Activated CD8-positive, alpha-beta T cell treated with anti-CD3 and anti-CD28 coated beads for 36 hours (primary cell): ENCODE measurements at places on chromosomes 2 and 18. TPM values are rescaled to one million over a fixed set of nuclear protein-coding genes. Genes with fewer than 3 reads are reported as not detected.

The B3GNT7 gene
- total RNA-seq = 0.29 TPM

The FNDC4 gene
- not detected for total RNA-seq

The SLC38A11 gene
- total RNA-seq = not detected

The AGPS gene
- total RNA-seq = 58.9 TPM

The CCL20 gene
- total RNA-seq = 7.5 TPM

GRCh38 chr2:48900321-48901014 is 144.9 kb upstream of the LHCGR start:
- no peaks in the 10 kb centered on the region for H3K27me3 ChIP-seq
- DNase-seq = no peak
- no peaks in the 10 kb centered on the region for H3K36me3 ChIP-seq
- H3K4me1 ChIP-seq = no peaks in the 10 kb centered on the region
- H3K27ac ChIP-seq = no peak overlapping the region

GRCh38 chr2:182097571-182098164 is 112.0 kb downstream of the PPP1R1C start:
- no peaks in the 10 kb centered on the region for H3K36me3 ChIP-seq
- H3K4me3 ChIP-seq = no peak overlapping the region
- no peak for DNase-seq
- H3K4me1 ChIP-seq = no peaks in the 10 kb centered on the region
- H3K27me3 ChIP-seq = no peaks in the 10 kb centered on the region

DNA sequence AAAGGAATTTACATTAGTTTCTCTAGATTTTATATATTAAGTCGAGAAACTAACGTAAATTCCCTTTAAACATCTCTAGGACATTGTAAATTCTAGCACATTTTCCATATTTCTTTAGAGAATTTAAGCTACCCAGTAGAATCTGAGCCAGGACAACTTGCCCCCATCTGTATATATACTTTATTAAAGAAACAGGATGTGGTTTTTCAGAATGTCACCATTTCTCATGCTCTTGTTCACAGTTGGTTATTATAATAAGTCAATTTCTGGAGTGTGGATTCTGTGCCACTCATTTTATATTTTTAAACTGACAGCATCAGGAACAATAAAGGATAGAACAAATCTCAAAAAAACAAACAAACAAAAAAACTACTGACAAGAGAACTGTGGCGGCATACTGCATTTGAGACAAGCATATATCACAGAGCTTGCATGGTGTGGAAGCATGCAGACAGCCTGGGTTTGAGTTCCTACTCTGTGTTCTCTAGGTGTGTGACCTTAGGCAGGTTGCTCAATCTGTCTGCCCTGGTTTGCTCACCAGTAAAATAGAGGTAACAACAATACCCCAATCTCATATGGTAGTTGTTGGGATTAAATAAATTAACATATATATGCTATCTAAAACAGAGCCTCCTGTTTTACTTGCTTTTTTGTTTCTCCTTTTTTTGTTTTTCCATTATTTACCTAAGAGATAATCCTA is 61.4 kb upstream of the DNER start:
- no peak for DNase-seq
- no peak overlapping the region for H3K4me3 ChIP-seq
- peaks cover 15% of the 10 kb centered on the region for H3K4me1 ChIP-seq
- H3K27ac ChIP-seq = peak overlapping the region; percentile 67

DNA sequence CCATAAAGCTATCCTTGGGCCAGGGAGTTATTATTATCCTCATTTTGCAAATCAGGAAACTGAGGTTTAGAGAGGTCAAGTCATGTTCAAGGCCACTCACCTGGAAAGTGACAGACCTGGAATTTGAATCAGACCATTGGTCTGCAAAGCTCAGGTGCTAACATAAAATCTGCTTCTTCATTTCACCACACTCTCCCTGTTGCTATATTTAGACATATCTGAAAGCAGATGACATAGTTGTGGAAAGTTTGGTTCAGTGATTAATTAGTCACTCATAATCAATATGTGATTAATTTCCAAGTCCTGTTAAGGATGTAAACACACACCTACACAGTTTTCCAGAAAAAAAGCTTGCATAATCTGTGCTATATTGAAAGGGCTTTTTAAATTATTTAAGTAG is 57.4 kb downstream of the LINC00305 start:
- no peak overlapping the region for H3K27ac ChIP-seq
- no peak for DNase-seq
- no peak overlapping the region for H3K4me3 ChIP-seq
- H3K4me1 ChIP-seq = no peaks in the 10 kb centered on the region

DNA sequence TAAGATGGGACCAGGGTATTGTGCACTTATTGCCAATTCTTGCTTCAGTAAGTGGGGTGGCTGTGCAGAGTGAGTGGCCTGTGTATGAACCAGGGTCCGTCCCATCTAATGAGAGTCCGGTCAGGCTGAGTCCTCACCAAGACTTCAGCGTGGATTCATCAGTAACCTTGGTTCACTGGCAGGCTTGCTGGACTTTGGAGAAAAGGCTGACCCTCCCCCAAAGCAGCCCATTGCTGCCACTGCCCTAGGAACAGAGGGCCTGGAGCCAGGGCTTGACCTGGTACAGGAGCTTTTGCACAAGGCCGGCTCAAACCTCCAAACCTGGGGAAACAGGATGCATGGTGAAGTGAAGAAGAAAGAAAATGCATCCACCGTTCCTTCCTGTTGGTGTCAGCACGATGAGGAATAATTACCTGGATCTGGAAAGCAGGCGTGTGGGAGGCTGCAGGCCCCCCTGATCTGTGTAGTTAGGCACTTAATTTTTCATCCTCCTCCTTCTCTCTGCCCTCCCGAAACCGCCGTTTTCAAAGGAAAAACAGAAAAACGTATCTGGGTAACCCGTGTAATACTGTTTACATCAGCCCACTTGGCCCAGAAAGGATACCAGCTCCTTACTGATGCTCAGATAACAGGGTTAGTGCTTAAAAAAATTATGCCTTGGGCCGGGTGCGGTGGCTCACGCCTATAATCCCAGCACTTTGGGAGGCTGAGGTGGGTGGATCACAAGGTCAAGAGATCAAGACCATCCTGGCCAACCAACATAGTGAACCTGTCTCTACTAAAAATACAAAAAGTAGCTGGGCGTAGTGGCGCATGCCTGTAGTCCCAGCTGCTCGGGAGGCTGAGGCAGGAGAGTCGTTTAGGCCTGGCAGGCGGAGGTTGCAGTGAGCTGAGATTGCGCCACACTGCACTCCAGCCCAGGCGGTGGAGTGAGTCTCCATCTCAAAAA is 147.7 kb downstream of the TGIF1 start:
- peak overlapping the region; percentile 95 for H3K27ac ChIP-seq
- H3K4me3 ChIP-seq = peak overlapping the region; percentile 82
- no peaks in the 10 kb centered on the region for H3K27me3 ChIP-seq
- peaks cover 20% of the 10 kb centered on the region for H3K36me3 ChIP-seq

GRCh38 chr2:206230060-206230762 is 44.3 kb upstream of the ZDBF2 start:
- H3K4me1 ChIP-seq = no peaks in the 10 kb centered on the region
- H3K27me3 ChIP-seq = peaks cover 6% of the 10 kb centered on the region
- H3K36me3 ChIP-seq = no peaks in the 10 kb centered on the region
- H3K27ac ChIP-seq = no peak overlapping the region
- no peak overlapping the region for H3K4me3 ChIP-seq

GRCh38 chr2:128421286-128421685 is 102.6 kb upstream of the HS6ST1 start:
- no peak for DNase-seq
- no peak overlapping the region for H3K27ac ChIP-seq
- H3K36me3 ChIP-seq = no peaks in the 10 kb centered on the region
- H3K4me1 ChIP-seq = no peaks in the 10 kb centered on the region

DNA sequence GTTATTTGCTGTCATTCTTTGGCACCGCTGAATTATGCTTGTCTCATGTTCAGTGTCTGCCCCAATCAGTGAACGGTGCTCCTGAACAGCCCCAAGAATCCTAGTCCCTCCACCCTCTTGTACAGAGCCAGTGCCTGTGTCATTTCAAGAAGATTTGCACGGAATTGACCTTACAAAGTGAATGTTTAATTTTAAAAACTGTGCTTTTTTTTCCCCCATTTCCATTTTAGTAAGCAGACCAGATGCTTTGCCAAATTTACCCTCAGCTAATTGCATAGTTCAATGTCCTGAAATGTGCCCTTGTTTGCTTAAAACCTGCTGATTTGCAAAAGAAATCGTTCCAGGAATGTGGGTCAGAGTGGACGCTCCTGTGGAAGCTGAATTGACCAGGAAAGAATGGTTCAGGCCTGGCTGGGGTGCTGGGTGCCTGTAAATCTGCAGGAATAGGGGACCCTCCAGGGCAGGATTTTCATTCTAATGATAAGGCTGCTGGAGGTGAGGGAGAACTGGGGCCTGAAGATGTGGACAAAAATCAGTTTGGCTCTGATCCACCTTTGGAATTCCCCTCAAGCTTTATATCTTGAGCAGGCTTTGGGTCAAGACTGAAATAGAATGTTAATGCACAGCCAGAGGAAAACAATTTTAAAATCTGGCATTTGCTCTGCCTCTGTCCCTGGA is 20.1 kb downstream of the TMEM17 start:
- no peaks in the 10 kb centered on the region for H3K36me3 ChIP-seq
- no peak overlapping the region for H3K4me3 ChIP-seq
- DNase-seq = no peak

GRCh38 chr2:102606353-102606752 is 13.0 kb upstream of the SLC9A2 start:
- no peak overlapping the region for H3K27ac ChIP-seq
- peaks cover 11% of the 10 kb centered on the region for H3K27me3 ChIP-seq
- DNase-seq = no peak
- H3K4me3 ChIP-seq = no peak overlapping the region

- no peaks in the 10 kb centered on the region for H3K4me1 ChIP-seq
- H3K27me3 ChIP-seq = no peaks in the 10 kb centered on the region
- no peak overlapping the region for H3K27ac ChIP-seq
- no peak for DNase-seq
Observed at GRCh38 chr2:30957591-30957990, 150.3 kb upstream of the CAPN13 start.

DNA sequence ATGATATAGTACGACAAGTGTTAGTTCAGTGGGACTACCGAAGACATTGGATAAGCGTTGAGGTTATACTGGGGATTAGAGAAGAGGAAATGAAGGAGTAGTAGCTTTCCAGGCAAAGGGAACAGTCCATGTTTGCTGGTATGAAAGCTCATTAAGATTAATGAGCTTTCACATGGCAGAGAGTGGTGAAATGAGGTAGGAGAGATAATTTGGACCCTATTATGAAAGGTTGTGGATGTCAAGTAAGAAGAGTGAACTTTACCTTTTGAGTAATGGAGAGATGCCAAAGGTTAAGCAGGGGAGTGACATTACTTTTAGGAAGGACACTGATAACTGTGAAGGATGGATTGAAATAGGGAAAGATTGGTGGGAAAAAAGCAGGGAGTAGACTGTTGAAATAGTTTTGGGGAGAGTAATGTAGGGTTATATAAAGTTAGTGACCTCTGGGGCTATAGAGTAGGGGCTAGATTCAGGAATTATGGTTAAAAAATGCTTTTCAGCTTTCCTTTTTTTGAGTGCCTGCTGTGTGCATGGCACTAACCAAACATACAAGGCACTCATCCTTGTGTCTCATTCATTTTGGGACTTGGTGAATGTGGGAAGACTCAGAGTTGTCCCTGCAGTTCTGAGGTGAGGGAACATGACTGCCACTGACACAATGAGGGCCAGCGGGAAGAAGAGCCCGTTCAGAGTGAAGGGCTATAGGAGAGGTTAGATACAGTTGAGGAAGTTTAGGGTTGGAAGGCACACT is 87.2 kb upstream of the STON1 start:
- H3K4me1 ChIP-seq = peaks cover 21% of the 10 kb centered on the region
- no peak overlapping the region for H3K27ac ChIP-seq
- H3K36me3 ChIP-seq = peaks cover 5% of the 10 kb centered on the region

DNA sequence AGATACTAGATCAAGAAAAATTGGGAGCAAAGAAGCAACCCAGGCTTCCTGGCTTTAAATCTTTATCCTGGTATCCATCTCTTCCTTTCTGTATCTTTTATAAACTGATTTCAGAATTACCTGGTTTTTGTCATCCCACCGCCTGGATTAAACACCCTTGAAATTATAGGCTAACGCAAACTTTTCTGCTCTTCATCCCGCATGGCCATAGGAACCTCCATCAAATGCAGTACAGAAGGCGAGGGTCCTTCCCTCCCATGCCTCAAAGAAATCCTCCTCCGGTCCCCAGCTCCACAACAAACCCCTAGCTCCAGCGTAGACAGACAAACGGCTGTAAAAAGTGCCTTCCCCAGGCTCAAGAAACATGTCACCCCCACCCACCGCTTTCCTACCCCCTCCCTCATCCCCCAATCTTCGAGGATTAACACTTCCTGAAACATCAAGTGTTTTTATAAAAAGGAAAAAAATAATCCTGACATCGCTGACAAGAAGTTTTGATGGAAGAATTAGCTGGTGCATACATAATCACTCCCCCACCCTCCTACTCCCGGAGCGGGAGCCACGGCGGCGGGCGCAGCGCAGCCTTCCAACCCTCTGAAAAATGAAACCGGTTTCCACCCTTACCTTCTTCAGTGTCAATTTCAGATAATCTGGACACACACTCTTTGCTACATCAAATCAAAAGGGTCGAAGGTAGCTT is 7.6 kb downstream of the DLX1 start:
- no peak overlapping the region for H3K27ac ChIP-seq
- DNase-seq = no peak
- peaks cover 42% of the 10 kb centered on the region for H3K4me1 ChIP-seq
- peaks cover 84% of the 10 kb centered on the region for H3K27me3 ChIP-seq

DNA sequence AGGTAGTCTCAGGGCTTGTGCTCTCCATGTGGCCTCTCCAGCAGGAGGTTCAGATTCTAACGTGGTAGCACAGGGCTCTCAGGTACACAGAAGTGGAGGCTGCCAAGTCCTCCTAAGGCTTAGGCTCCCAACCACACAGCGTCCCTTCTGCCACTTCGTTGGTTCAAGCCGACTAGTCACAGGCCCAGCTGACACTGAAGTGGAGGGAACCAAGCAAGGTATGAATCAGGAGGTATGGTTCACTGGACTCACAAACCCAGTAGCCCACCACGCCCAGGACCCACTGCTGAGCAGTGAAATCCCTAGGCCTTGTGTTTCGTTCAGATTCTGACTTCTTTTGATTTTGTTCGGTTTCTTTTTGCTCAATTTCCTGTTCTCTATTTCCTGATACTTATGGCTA is 46.0 kb upstream of the SEC11C start:
- no peak for DNase-seq
- peaks cover 6% of the 10 kb centered on the region for H3K27me3 ChIP-seq
- H3K4me3 ChIP-seq = no peak overlapping the region
- H3K36me3 ChIP-seq = no peaks in the 10 kb centered on the region
- H3K27ac ChIP-seq = no peak overlapping the region

GRCh38 chr2:161134547-161135518 is 25.4 kb upstream of the TANK start:
- peaks cover 4% of the 10 kb centered on the region for H3K36me3 ChIP-seq
- peaks cover 34% of the 10 kb centered on the region for H3K4me1 ChIP-seq
- H3K4me3 ChIP-seq = peak overlapping the region; percentile 23
- no peak for DNase-seq
- no peaks in the 10 kb centered on the region for H3K27me3 ChIP-seq

DNA sequence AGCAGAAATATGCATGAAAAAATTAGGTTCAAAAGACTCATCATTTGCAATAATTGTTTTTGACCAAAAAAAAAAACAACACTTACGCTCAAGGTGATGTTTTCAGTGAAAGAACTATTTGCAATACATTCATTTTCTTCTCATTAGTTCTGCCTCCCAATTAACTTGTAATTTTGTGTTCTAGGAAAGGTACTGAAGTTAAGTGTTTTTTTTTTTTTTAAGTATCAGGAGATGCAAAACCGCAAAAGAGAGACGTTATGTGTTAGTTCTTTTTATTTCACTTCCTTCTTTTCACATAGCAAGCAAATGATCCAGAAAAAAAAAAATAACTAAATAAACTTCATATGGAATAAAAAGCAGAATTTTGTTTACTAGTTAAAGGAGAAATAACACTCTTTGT is 735.2 kb upstream of the GCFC2 start:
- no peaks in the 10 kb centered on the region for H3K4me1 ChIP-seq
- H3K27ac ChIP-seq = no peak overlapping the region
- no peak overlapping the region for H3K4me3 ChIP-seq
